Glutamatergic neuron (in vitro differentiated cells): ENCODE measurements at places on chromosomes 1 and 21.

- DNase-seq, result no peak
Measured at GRCh38 chr1:244231193-244231571, 180.1 kb downstream of the ZBTB18 start.

- DNase-seq, result no peak
Measured at GRCh38 chr1:7386226-7387052, 384.7 kb upstream of the VAMP3 start.

DNA sequence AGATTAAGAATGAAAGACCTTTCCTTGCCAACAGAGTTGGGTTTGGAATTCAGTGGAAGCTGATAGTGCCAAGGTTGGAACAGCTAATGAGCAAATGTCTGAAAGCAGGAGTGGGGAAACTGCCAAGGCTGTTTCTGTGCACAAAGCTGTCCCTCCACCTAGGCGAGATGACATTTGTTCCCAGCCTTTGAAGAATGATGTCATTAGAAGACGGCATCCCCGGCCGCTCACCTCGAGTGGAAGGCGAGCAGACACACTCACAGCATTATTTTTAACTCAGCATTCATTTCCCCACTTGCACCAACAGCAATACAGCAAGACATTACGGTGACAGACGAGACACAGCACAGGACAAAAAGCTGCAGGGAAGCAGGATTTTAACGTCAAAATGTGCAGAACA, 463.9 kb downstream of the PCP4 start:
- DNase-seq, result no peak

DNA sequence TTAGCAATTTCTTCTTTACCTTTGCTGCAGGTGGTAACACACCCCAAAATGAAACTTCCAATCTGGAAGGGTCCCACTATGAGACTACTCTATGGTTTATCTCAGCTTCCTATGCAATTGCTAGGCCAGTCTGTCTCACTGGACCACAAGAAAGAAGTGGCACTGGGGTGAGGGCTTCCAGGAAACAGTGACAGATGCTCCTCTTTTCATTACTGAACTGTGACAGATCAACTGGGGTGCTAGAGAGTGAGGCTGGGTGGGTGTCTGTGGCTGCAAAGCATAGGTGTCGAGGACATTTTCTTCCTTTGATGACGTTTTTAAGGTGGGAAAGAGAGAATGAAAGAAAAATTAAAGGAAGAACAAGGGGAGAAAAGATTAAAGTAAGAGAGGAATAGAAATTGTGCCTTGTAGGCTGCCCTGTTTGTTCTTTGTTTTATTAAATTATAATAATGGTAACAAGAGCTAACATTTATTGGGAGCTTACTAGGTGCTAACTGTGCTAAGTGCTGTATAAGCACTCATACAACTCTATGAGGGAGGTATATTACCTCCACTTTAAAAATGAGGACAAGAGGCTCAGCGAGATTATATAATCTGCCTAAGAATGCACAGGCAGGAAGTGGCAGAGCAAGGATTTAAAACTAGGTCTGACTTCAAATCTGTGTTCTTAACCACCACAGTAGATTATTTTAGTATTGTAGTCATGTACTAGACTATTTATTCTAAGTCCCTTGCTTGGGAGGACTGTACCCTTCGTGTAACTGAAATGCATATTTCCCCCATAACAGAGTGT, 27.8 kb upstream of the DMRTA2 start:
- no peak for DNase-seq

DNA sequence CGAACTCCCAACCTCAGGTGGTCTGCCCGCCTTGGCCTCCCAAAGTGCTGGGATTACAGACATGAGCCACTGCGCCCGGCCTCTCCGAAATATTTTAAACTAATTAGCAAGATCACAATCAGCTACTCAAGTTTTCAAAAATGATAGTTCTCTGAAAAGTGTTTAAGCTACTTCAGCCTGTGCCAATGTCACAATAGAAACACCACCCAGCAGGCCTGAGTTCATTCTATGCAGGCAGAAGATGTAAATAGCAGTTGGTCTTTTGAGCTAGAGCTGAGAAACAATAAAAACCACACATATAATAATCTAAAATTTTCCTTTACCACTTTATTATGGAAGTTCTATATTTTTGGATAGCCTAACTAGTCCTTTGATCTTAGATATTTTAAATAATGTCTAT, 96.1 kb downstream of the LRRC40 start:
- DNase-seq, result no peak

DNA sequence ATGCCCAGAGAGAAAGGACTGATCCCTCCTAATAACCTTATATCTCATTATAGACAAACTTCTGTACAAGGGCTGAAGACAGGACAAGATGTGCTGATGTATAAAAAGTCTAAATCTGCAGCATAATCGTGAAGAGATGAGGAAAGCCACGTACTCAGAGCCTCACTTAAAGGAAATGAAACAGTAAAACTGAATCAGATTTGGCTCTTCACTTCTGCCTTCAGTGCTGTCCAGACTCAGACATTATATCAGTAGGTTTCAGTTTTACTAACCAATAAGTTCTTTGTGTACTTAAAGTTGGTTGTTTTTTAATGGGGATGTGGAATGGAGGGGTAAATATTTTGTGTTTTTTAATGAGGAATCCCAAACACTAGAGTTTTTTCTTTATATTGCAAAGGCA, 45.3 kb upstream of the RGS1 start:
- DNase-seq, result no peak

DNA sequence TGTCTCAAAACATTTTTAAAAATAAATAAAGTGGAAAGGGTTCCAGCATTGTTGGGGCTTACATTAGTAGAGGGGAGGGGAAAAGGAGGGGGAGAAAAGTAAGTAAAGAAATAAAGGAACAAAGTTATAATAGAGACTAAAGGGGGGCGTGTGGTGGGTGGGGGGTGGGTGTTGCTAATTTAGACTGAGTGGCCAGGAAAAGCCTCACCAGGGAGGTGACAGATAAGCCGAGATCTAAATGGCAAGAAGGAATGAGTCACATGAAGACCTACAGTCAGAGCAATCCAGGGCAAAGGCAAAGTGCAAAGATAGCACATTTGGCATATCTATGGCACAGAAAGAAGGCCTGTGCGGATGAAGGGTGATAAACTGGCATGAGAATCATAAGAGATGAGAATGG, 7.5 kb downstream of the MPL start:
- no peak for DNase-seq

DNA sequence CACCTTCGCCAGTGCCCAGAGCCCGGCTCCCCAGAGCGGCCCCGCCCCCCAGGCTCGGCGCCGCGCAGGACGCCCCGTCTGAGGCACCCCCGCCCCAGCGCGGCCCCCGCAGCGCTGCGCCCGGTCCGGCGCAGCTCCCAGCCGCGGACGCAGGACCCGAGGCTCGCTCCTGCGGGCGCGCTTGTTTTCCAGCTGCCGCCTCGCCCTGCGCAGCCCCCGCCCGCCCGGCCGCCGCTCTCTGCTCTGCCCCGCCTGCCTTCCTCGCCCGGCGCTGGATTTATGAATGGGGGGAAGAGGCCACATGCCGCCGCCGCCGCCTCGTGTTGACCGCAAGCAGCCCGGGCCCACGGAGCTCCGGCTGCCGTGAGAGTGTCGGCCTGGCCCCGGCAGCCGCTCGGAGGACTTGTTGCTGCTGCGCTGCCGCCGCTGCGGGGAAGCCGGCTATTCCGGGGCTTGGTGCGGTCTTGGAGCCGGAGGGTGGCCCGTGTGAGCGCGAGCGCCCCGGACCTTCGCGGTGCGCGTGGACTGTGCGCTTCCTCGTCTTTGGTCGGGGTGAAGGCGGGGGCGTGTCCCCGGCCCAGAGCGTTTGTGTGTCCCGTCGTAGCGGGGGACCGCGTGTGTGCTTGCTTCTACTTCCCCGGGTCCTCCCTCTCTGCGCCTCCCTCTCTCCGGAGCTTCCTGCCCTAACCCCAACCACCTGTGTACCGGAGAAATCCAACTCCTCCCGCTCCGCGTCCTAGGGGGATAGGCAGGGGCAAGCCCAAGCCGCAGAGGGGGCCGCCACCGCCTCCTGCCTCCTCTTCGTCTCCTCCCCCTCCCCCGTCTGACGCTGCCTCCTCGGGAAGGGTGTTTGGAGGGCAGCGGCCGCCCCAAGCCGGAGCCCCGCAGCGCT, 736 bp downstream of the KCNC4 start:
- DNase-seq, result peak; percentile 66

DNA sequence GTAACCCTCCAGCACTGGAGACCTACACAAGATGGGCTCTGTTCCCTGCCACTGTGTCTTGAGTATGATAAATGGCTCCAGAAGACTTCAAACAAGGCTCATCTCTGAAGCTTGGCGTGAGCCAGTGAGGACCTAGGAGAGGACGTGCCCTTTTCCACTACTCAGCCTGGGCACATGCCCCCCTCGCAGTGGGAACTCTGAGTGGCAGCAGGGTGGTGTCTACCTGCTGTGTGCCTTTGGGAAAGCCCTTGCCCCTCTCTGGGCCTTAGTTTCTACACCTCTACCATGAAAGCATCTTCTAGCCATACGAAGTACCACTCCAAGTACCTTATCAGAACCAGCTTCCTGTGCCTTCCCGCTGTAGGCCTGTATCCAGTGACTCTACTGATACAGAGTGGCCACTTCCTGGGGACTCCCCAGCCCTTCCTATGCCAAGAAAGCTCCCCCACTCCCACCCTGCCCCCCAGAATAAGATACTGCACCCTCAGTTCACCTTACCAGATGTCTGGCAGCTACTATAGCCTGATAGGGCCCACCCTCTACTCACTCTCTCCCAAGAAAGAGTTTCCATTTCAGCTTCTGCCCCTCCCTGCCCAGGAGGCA, 3.1 kb upstream of the MOB3C start:
- no peak for DNase-seq

DNA sequence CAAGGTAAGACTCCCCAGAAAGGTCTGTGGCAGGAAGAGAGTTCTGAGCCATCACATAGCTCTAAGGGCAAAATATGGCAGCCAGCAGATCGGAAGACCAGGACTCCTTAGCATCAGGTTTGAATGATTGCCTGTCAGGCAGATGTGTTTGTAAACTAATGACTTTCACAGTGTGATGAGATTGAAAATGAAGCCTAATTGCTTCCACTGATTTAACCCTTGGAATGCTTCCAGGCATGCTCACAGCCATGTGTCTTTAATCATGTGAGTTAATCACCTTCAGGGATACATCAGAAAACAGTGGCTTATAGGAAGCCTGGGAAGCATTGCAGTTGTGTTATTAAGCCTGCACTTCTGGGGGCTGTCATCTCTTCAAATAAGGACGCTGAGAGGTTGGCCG, 82.8 kb downstream of the LRRC53 start:
- DNase-seq, result no peak

- DNase-seq, result no peak
Measured at GRCh38 chr1:206488466-206488865, 18.2 kb downstream of the IKBKE start.

DNA sequence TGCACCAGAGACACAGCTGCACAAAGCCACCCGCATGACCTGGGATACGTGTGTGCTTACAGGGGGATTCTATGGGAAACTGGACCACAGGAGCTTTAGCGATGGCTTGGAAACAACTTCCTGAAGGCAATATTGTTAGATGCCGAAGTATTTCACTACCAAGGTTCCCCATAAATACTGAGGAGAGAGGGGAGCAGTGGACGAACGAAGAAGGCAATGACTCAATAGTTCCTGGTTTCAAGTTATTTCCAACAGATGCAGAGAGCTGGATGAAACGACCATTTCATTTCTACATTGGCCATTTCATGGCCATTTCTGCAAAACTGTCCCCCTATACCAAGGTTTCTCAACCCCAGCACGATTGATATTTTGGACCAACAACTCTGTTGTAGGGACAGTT, 61.3 kb downstream of the CD34 start:
- DNase-seq, result no peak

DNA sequence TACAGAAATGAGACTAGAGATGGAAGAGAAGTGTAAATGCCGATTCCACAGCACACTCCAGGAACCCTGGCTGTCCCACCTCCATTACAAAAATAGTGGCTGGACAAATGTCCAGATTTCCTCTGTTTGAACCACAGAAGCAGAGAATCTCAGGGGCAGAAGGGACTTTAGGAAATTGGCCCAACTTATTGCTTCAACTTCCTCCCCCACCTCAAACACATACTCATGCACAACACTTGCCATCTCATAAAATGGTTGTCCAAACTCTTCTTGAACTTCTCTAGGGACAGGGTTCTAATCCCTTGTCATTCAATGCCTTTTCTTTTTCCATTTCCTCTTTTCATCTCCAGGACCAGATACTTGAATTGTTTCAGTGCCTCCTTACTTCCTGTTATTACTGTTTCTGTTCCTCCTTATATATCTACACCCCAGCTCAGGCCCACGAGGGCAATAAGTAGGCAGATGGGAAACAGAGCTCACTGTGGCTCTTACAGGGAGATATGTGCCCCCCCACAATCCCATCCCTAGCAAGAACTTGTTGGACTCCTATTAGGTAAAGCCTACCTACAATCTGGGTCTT, 8.5 kb upstream of the B4GALT3 start:
- DNase-seq, result no peak

DNA sequence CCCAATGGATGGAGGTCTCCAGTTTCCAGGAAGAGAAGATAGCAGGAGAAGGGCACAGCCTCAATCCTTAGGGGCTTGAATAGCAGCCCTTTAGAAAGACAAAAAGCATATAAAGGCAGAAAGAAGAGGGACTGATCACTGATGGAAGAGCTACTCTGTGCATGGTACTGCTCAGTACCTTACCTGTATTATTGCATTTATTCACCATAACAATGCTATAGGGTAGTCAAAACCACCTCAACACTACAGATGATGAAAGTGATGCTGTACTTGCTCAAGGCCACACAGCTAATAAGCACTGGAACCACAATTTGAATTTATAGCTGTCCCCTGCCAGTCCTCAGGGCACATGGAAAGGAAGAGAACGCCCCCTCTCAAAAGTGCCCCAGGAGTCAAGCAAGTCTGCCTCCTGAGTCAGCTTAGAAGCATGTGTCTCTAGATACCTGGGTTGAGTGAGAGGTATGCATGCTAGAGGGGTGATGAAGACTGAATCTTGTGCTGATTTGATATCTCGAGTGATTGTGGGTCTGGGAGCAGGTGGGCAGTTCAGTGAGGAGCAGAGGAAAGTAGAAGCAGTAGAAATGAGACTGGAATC, 13.6 kb downstream of the DDAH1 start:
- no peak for DNase-seq

GRCh38 chr1:30664103-30664755, 59.2 kb downstream of the MATN1 start:
- DNase-seq, result no peak

GRCh38 chr1:20192364-20192763, 6.0 kb upstream of the PLA2G2C start:
- DNase-seq, result no peak

DNA sequence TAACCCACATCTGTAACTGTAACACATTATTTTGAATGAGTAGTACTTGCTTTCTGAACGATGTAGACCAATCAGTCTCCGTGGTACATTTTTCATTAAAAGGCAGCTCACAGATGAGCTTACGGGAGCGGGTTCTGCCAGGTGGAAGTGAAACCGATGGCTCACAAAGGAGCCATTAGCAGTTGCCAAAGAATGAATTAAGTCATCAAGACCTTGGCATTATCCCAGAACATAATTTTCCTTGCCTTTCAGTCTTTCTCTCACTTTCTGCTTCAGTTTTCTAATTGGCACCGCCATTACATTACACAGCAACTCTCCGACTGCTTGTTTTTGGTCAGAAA, 33.5 kb upstream of the UTS2 start:
- no peak for DNase-seq
